ENCODE measurements at places on chromosomes 12 and 14. TPM values are rescaled to one million over a fixed set of nuclear protein-coding genes. Genes with fewer than 3 reads are reported as not detected.

DNA sequence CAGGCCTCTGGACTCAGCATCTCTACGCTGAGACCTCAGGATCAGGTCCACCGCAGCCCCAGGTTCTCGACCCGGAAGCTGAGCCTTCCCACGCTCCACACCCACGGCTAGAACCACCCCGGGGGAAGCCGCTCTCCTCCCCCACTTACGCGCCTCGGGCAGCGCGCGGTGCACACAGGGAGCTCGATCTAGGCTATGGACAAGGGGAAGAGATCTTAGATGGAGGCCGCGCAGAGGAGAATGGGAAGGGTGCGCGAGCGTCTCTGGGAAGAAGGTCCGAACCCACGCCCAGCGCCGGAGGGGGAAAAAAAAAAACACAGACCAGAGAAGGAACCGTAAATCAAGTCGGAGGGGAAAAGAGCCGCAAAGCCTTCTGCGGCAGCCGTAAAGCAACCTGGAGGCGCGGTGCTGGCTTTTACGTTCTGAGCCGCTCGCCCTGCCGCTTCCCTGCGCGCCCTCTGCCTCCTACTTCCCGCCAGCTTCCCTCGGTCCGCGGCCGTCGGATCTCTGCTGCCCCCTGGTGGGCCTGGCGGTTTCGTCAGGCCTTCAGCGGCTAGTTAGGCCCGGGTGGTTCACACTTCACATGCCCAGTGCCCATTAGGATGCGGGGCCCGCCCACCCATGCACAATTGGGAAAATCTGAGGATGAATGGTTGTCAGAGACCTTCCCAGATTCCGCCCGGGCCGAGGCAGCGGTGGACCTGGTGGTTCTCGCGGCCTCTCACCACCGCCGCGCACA, at the start of gene RAD52:
RAD52 (minus strand) TSS at position 242 of the 739 bp plus-strand sequence. CDS start 16,636 bp downstream, outside the sequence.
- no peaks in the 10 kb centered on the region for H3K27me3 ChIP-seq
- H3K36me3 ChIP-seq = peaks cover 10% of the 10 kb centered on the region
- H3K4me1 ChIP-seq = peaks cover 34% of the 10 kb centered on the region
- H3K27ac ChIP-seq = peak within 1 kb of the TSS; percentile 96
- DNase-seq = peak; percentile 98
- H3K4me3 ChIP-seq = peak within 1 kb of the TSS; percentile 93

GRCh38 chr12:119500209-119500608, 93.4 kb upstream of the TMEM233 start:
- H3K4me1 ChIP-seq = no peaks in the 10 kb centered on the region
- H3K4me3 ChIP-seq = no peak overlapping the region
- peaks cover 15% of the 10 kb centered on the region for H3K27me3 ChIP-seq
- DNase-seq = no peak
- no peaks in the 10 kb centered on the region for H3K36me3 ChIP-seq
- no peak overlapping the region for H3K27ac ChIP-seq

DNA sequence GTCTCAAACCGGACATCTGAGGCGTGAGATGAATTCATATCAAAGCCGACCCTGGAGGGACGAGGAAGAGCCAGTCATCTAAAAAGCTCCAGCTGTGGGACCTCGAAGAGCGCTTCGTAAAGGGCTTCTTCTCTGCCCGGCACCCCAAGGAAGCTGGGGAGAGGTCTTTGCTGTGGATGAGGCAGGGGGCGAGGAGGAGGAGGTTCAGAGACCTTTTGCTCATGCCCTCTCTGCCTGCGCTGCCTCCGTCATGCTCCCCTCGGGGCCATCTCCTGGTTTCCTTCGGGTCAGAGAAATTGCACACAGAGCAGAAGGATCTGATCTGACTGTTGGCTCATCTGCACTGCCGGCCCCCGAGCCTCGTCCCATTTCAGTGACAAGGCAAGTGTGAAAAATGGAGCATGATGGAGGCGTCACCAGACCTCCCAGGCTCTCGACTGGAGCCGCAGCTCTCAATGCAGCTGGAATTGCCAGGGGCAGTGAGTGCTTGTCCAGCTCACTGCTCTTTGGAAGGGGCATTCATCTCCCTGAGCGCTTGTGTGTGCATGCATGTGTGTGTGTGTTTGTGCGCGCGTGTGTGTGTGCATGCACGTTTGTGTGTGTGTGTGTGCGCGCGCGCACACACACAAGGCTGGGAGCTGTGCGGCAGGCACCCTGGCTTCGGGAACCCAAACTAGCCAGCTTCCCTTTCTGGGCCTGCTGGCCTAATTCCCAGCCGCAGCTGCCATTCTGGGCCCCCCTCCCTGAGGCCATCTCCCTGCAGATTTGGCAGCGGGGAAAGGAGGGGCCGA, 9.2 kb downstream of the CABP1 start:
- H3K4me1 ChIP-seq = peaks cover 12% of the 10 kb centered on the region
- no peak overlapping the region for H3K27ac ChIP-seq
- no peak for DNase-seq
- H3K36me3 ChIP-seq = no peaks in the 10 kb centered on the region

The OTOGL gene
- not detected for total RNA-seq

The BLOC1S1 gene
- 124 TPM for total RNA-seq

Data from activated naive CD4-positive, alpha-beta T cell treated with anti-CD3 and anti-CD28 coated beads for 36 hours (primary cell).